Activated CD8-positive, alpha-beta memory T cell treated with anti-CD3 and anti-CD28 coated beads for 1 hour (primary cell): ENCODE measurements at places on chromosomes 1 and 21.

DNA sequence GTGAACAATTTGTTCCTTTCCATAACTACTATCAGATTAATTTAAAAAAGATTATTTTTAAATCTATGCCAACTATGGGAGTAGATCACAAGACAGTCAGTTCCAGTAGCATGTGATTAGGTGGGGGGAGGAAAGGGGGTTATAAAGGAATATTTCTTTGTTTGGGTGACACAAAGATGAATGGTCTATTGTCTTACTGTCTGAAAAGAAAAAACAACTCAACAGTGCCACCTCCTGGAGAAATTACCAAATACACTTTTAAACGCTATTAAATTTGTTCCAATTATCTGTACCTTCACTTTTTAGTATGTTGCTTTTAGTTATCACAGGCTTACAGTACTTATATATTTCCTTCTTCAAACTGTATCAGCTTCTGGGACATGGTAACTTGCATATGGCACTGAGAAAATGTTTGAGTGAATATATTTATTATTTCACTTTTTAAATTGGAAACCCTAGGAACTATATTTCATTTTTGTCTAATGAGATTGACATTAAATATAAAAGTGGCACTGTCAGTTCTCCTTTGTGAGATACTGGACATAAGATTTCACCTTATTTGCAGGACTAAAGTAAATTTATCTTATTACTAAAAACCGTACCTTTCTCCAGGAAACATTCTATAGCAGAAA lies 1.7 kb upstream of the SORT1 start:
- no peak for DNase-seq

GRCh38 chr21:30600787-30601186 lies at the start of gene KRTAP22-1:
Gene KRTAP22-1 (plus strand): TSS chr21:30601087.
- DNase-seq: no peak

- DNase-seq: no peak
These were observed 697.8 kb downstream of the LRRIQ3 start for GRCh38 chr1:73500154-73500553.

GRCh38 chr1:67855961-67856360 lies 22.7 kb upstream of the GNG12 start:
- no peak for DNase-seq

DNA sequence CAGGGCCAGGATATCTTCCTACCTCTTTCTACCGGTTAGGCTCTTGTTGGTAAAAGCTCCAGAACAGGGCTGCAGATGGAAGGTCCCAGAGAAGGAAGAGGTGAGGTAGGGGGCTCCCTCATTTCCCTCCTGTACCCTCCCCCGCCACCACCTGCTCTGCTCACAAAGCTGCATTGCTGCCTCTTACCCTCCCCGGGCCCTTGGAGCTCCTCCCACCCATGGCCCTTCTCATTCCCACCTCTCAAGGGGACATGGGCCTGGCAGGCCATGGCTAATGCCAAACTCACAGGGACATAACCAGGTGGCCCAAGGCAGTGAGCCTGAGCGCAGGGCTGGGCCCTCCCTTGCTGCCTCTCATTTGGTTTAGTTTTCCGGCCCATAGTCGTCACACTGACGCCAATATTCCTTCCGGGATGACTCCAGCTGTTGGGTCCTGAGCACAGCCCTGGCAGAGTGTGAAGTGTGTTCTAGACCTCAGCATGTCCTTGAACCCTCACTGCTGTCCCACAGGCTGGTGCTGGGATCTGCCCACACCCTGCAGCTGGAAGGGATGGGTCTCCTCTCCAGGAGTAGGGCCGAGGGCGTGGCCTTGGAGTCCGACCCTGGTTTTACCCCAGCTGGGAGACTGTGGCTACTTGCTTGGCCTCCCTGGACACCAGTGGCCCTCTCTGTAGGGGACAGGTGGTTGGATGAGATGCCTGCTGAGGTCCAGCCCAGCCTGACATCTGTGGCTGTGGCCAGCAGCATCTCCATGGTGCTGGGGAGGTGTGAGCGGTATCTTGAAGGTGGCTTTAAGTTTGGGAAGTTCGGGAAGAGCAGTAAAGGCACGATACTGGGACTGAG lies 104.6 kb downstream of the ARHGEF10L start:
- no peak for DNase-seq

- no peak for DNase-seq
These were observed 35.7 kb upstream of the SUCO start for GRCh38 chr1:172497230-172497629.

DNA sequence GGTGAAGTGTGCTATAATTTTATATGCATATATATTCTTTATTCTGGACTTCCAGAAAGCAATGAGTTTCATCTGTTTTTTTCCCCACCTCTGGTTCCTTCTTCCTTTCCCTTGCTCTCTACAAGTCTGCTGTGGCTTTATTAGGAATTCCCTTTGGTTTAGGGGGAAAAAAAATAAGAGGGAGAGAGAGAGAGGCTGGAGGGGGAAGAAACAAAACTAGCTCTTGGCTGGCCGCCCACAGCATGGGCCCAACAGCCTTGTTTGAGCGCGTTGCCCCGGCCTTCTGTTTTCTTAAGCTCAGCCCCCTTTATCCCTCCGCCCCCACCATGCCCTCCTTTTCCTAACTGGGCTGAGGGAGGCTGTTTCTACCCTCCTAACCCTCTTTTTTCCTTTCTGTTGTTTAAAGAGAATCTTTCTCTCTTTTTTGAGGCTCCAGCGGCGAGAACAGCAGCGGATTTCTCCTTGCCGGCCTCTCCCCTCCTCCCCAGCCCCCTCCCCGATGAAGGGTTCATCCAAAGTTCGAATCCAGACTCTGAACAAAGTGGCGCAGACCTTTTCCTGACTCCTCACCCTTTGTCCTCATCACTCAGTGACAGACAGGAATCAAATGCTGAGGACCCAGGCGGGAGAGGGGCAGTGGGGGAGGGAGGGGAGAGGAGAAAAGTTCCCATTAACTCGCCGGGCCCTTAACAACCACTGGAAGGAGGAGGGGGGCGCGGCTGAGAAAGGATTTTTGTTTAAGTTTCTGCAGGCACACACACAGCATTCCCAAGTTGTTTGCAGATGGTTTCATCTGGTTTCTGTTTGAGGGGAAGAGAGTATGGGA lies 29.7 kb downstream of the PBX1 start:
- no peak for DNase-seq

DNA sequence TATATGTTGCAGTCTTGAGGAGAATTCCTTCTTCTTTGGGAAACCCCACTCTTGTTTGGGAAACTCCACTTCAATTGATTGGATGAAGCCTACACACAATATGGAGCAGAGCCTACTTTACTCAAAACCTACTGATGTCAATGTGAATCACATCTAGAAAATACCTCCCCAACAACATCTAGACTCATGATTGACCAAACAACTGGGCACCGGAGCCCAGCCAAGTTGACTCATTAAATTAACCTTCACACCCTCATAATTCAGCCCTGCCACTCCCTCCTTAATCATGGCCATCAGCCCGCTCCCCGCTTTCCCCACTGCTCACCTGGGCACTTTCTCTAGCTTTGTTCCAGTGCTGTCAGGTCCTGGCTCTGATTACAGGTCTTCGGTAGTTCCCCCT lies 208.1 kb upstream of the MAP1LC3C start:
- DNase-seq: no peak

DNA sequence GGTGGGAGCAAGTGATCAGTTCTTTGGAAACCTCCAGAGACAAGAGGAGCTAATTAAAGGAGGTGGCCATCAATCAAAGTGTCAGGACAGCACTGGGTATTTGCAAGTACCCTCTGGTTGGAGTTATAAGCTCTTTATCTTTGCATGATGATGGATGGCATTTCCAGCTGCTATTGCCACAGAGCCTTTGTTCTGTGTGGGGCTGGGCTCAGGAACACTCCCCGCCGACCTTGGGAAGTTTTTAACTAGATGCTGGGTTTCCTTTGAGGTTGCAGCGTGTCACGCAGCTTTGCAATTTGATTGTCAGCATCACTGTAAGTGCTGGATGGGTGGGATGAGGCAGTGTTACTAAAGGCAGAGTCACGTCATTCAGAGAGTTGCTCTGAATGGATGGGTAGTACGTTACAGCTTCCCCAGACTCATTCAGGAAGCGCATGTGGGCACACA lies 68.9 kb downstream of the CNIH3 start:
- no peak for DNase-seq

- no peak for DNase-seq
These were observed 100.9 kb downstream of the TSEN15 start for GRCh38 chr1:184152434-184152898.

GRCh38 chr1:92478393-92478792 lies 8.3 kb downstream of the GFI1 start:
- no peak for DNase-seq

- no peak for DNase-seq
These were observed 19.0 kb upstream of the C1orf105 start for GRCh38 chr1:172401477-172401876.

GRCh38 chr1:118321840-118322239 lies 136.8 kb upstream of the SPAG17 start:
- no peak for DNase-seq

- DNase-seq: no peak
These were observed 398.5 kb downstream of the PTPRU start for GRCh38 chr1:29634746-29635335.

GRCh38 chr21:15283138-15283537 lies 218.3 kb upstream of the NRIP1 start:
- no peak for DNase-seq
